ENCODE measurements at places on chromosomes 2 and 18.

- DNase-seq: no peak
Observed at GRCh38 chr2:205931388-205931787, 154.6 kb downstream of the INO80D start.

DNA sequence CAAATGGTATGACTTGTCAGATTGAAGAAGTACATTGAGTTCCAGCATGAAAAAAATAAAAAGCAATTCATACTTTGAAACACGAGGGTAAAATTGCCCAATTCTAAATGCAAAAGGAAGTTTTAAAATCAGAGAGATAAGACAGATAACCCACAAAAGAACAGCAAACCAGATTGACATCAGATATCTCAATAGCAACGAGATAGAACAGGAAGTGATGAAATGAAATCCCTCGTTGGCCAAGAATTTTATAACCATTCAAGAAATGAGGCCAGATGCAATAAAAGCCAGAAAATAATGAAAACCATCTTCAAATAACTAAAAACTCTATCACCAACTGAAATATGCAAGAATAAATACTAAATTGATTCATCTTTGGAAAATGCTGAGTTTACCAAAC is 172.8 kb downstream of the CD226 start:
- no peak for DNase-seq

GRCh38 chr18:28086670-28087552 is 90.0 kb downstream of the CDH2 start:
- DNase-seq: no peak

DNA sequence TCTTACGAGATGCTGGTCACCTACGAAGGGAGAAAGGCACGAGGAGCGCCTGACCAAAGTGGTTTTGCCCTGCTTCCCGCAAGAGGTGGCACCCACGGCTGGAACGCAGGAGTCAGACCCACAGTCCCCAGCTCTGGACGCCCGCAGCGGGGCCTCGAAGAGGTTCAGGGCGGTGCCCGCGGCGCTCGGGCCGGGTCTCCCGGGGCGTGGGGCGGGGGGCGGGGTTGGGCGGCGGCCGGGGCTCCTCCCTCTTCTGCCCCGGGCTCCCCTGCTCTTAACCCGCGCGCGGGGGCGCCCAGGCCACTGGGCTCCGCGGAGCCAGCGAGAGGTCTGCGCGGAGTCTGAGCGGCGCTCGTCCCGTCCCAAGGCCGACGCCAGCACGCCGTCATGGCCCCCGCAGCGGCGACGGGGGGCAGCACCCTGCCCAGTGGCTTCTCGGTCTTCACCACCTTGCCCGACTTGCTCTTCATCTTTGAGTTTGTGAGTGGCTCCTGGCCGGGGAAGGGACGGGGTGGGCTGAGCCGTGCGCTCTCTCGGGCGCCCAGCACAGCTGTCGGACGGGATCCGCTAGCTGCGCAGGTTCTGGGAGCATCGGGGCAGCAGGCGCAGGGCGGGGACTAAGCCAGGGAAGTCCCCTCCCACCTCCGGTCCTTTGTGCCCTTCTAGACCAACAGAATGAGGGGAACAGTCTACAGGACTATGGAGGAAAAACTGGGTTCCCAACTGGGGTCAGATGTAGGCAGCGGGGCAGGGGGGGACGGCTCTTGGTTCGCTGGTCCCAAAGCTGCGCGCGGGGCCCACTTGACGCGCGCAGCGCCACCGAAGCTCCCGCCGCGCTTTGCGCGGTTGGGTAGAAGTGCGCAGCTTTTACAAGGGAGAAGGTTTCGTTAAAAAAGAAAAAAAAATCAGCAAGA is at the start of gene MAL:
Gene MAL, plus strand, starts transcription at position 303 of the 914 bp plus-strand sequence. Its CDS starts 85 bp downstream, at position 388.
- DNase-seq: peak; percentile 31

DNA sequence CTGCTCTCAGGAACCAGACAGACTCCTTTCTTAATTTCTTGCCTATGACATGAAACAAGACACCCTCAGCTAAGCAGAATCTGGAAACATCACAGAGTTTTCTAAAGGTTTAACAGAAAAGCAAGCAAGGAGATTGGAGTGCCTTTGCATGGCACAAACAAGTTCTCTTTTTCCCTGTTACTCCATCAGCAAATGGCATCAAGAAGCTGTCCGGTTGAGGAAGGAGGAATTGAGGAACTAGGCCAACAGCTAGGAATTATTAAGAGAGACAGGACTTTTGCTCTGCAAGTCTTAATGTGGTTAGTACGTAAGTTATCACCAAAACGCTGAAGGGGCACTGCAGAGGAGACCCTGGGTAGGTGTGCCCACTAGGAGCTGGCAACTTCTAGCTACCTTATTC is 53.2 kb downstream of the NEB start:
- DNase-seq: no peak

GRCh38 chr2:164429354-164429753 is 191.9 kb downstream of the GRB14 start:
- DNase-seq: no peak

DNA sequence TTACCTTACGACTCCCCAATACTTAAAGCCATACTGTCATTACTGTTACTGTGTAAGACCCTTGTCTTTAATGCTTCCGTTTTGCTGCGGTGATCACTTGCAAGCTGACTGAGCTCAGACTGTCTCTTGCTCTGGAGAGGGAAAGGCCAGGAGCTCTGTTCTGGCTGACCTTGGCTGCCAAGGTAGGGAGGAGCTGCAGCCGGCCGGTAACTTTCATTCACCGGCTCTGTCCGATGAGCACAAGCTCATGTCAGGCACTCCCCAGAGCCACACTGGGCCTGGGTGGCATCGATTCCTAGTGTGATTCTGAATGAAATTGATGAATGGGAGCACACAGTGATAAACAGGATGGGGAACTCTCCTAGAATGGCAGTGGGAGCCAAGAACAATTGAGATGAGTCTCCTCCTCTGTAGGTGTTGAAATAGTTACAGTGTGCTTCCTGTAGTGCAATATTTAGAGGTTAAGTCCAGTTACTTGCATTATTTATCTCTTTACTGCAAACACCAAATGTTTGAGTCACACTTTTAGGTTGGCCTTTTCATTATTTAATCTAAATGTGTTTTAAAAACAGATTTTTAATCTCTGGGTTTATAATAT is 100.9 kb downstream of the ATP9B start:
- DNase-seq: no peak

DNA sequence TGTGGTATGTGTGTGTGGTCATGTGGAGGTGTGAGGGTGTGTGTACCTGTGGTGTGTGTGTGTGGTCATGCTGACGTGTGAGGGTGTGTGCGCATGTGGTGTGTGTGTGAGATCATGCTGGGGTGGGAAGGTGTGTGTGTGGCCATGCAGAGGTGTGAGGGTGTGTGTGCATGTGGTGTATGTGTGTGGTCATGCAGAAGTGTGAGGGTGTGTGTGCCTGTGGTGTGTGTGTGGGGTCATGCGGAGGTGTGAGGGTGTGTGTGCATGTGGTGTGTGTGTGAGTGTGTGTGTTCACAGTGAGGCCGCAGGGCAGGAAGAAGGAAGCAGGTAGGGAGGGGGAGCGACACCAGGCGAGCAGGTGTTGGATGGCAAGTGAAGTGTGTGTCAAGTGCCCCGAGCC is 259.0 kb downstream of the LOXHD1 start:
- DNase-seq: no peak

- no peak for DNase-seq
Observed at GRCh38 chr18:75226286-75226955, 15.8 kb downstream of the TSHZ1 start.

GRCh38 chr18:80046961-80047541 is 12.8 kb downstream of the RBFA start:
- no peak for DNase-seq

- DNase-seq: no peak
Observed at GRCh38 chr2:226118471-226119429, 680.9 kb downstream of the IRS1 start.

DNA sequence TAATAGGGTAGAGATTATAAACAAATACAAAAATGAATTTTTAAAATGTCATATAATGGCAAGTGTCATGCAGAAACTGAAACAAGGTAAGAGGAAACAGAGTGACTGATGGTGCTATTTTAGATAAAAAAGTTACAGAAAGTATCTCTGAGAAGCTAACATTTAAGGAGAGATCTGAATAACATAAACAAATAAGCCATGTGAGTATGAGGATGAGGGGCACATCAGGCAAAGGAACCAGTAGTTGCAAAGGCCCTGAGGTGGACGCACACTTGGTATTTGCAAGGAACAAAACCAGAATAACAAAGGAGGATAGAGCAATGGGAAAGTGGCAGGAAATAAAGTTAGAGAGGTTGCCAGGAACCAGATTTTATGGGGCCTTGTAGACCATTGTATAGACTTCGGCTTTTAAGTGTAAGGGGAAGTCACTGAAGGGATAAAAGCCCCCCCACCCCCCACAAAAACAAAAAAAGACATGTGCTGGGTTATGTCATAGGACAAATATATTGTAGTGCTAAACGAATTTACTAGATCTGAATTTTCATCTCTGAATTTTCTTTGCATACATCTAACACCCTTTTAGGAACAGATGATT is 159.2 kb downstream of the DTNB start:
- DNase-seq: no peak

GRCh38 chr2:187408926-187409325 is 39.1 kb downstream of the CALCRL start:
- DNase-seq: no peak

DNA sequence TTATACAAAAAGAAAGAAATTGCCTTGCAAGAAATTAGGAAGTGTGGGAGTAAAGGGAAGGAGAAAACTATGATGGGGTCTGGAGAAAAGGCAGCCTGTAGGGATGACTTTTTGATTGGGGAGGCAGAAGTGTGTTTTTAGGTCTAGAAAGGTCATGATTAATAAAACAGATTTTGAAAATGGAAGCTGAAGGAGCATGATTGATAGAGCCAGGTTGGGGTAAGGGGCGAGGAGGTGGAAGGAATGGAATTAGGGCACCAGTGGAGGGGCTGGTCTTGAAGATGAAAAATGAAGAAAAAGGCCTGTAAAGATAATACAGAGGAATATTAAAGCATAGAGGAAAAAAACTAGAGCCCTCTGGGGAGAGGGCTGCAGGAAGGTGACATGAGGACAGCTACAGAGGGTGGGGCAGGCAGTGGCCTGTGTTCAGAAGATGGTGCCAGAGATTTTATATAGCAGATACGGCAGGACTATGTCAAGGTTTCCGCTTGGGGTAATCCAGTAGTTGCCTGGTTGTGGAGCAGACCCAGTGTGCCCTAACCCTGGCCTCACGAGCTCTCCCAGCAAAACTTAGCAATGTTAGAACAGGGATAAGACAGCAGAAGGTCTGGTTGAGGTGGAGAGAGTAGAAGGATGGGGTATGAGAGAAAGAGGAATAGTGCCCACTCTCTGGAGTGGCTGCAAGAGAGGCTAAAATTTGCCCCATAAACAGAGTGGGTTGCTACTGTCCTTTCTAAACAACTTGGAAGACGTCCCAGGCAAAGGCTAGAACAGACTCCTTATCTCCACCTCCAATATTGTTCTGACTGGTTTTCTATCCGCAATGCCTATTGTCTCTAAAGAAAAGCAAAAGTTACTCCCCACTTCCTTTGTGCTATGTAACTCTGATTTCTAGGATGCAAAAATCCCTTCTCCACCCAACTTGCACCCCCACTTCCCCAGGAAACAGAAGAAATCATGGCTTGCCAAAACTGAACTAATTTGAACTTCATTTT is 287.3 kb downstream of the AGPS start:
- DNase-seq: no peak

DNA sequence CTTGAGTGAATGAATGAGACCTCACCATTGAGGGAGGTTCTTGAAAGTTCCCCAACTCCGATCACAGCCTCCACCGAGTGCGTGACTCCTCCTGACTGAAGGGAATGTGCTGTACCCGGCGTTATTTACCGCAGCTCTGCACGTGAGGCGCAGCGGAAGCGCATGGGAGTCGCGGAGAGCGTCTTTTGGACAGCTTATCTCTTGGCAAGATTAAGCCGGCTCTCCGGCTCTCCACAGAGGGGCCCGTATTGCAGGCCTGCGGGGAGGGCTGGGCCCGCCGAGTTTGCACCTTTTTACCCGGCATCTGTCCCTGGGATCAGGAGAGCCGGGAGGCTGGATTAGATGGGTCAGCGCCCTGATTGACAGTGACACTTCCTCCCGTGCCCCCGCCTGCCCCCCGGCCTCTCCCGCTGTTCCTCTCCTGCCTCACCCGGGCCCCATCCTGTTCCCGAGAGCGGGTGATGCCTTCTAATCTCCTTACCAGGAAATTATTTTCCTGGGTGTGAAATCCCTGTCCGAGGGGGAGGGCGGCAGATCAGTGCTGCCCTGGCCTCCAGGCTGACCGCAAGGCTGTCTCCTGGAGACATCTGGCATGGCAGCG is 176.3 kb downstream of the INHBB start:
- DNase-seq: no peak

GRCh38 chr2:120898961-120899750 is 163.5 kb downstream of the GLI2 start:
- DNase-seq: no peak

DNA sequence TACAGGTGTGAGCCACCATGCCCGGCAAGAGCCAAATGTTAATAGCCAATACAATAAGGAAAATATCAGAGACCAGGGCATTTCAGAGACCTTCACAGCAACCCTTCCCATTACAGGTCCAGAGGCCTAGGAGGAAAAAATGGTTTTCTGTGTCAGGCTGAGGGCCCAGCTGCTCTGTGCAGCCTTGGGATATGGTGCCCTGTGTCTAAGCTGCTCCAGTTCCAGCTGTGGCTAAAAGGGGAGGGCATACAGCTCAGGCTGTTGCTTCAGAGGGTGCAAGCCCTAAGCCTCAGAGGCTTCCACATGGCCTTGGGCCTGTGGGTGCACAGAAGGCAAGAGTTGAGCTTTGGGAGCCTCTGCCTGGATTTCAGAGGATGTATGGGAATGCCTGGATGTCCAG is 20.1 kb upstream of the CCDC195 start:
- DNase-seq: no peak

DNA sequence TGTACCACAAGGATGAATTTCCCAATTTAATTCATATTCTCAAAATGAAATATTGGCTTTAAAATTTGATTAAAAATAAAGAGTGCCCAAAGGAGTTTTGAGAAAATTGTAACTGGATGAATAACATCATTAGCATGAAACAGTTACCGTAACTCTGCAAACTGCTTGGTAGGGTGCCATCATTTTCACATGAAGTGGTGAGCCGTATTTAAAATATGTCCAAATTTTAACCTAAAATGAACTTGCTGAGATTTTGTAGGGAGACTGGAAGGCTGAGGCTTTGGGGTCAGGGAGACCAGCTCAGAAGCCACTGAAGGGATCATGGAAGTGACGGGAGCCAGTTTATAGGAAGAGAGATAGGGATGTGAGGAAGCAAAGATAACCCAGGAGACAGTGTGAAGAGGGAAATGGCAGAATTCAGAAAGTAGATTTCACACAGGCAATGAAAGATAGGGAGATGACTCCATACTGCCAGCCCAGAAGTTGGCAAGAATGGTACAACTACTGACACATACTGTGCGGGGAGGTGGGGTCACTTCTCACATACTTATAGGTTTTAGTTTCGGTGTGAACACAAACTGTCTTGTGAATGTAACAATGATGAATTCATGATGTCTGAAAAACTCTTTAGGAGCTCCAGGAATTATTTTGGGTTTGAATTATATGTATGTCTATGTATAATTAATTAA is 53.8 kb downstream of the EFEMP1 start:
- no peak for DNase-seq

- DNase-seq: no peak
Observed at GRCh38 chr2:159455330-159455918, 160.9 kb downstream of the BAZ2B start.
